Activated CD4-positive, CD25-positive, alpha-beta regulatory T cell (primary cell): ENCODE measurements at places on chromosomes 12 and 14.

DNA sequence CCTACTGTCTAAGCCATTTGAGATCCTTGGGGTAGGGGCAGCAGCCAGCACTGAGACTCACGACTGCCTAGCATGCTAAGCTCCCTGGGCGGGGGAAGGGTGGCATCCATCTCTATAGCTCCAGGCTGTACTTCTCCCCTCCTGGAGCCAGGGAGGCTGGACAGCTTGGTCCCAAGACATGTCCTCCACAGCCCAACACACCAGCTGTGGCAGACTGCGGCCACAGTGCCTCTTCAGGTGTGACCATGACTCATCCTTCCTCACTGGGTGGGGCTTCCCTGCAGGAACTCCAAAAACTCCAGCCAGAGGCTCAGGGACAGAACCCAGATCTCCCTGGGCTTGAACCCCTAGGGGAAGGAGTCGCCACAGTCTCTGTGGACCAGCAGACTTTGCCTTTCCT, 193.9 kb downstream of the GPHN start:
- DNase-seq, result no peak

- no peak for DNase-seq
These were observed 23.5 kb upstream of the AMN start for GRCh38 chr14:102898776-102899515.

GRCh38 chr12:26226629-26227360, 31.4 kb downstream of the SSPN start:
- DNase-seq, result no peak

DNA sequence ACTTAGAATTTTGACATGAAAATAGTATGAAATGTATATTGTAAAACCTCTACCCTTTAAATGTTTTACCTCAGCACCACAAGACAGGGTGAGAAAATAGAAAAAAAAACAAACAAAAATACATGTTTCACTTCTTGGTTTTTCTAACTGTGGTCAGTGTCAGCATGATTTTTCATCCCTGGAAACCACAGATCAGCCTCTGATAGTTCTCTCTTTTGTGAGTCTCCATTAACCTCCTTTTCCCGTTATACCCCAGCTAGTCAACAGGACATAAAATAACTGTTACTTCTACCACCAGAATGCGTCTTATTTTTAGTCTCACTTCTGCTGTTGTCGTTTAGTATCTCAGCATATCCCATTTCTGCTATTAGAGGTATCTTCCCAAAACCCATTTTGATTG, 48.3 kb upstream of the KCNMB4 start:
- DNase-seq, result no peak

- DNase-seq, result no peak
These were observed 232.1 kb upstream of the SEL1L start for GRCh38 chr14:81765651-81766275.

GRCh38 chr12:99984271-99985128, at the start of gene ANKS1B:
Gene ANKS1B, minus strand, starts transcription at chr12:99984936. Its CDS starts 699 bp downstream, at chr12:99984237.
- DNase-seq, result no peak

- DNase-seq, result peak; percentile 6
These were observed 33.7 kb upstream of the PPP1CC start for GRCh38 chr12:110776410-110776809.

- no peak for DNase-seq
These were observed 288.7 kb upstream of the SFSWAP start for GRCh38 chr12:131422187-131422520.

DNA sequence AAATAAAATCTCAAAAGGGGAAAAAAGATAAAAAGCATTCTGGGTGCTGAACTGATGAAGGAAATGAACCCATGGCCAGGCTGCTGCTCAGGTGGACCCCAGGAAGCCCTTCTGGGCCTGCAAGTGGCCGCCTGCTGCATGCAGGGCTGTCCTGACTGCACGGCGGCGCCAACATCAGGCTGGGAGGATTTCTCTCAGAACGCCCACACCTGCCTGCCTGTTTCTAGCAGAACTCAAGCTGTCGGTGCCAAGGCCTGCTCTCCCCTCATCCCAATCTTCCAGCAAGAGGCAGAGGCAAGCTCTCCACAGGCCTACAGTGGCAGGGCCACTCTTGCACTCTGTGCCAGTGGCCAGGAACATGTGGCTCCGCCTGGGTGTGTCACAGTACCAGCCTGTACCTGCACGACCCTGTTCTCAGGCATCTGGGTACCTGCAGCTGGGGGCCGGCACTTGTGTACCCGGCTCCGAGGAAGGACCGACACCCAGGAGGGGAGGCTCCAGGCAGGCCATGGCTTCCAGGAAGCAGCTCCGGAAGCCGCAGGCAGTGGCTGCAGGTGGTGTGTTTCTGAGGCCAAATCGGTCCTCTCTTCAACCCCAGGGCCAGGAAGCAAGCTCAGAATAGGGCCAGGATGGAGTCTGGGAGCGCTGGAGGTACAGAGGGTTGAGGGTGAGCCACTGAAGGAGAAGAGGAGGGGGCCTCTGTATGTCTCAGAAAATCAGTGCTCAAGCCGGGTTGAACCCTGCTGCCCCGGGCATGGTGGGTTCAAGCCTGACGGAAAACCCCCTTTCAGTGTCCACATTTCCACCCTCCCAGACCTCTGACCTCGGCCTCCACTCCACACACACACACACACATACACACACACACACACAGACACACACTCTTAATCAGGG, 2.5 kb upstream of the INF2 start:
- no peak for DNase-seq

GRCh38 chr14:105258846-105259245, 10.5 kb downstream of the BTBD6 start:
- DNase-seq, result no peak

GRCh38 chr12:19434538-19434937, 4.8 kb upstream of the AEBP2 start:
- no peak for DNase-seq

- no peak for DNase-seq
These were observed 440.9 kb downstream of the LRIG3 start for GRCh38 chr12:58479401-58479800.

DNA sequence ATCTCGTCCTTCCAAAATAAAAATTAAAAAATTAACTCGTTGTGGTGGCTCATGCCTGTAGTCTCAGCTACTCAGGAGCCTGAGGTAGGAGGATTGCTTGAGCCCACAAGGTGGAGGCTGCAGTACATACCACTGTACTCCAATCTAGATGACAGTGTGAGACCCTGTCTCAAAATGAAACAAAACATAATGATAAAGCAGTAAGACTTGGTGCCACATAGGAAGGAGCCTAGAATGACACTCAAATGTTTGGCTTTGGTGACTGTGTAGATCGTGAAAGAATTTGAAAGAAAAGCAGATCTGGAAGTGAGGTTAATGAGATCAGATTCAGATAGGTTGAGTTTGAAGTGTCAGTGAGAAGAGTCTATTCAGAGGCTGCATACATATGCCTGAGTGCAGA, 150.1 kb upstream of the ATP2B1 start:
- no peak for DNase-seq

DNA sequence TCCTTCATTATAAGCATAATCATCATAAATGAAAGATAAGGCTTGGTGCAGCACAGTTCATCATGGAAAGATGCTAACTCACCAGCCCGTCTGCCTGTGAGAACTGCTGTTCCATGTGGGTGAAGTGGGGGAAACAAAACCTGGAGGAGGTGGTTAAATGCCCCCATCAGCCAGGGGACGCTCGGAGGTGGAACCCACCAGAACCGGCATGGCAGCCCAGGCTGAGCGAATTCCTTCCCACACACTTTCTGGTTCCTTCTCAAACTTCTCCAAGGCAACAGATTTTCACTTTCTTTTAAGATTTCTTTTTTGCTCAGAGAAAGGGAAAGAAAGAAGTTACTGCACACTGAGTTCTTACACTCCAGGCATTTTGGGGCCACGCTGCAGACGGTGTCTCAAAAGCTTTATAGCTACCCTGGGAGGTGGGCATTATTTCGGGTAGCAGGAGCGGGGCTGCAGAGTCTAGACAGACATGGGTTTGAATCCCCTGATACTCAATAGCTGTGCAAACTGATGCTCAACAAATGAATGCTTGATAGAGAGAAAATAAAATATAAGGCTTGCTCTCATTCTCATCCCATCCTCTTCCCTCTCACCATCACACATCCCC, 190.7 kb downstream of the BCL11B start:
- DNase-seq, result no peak

DNA sequence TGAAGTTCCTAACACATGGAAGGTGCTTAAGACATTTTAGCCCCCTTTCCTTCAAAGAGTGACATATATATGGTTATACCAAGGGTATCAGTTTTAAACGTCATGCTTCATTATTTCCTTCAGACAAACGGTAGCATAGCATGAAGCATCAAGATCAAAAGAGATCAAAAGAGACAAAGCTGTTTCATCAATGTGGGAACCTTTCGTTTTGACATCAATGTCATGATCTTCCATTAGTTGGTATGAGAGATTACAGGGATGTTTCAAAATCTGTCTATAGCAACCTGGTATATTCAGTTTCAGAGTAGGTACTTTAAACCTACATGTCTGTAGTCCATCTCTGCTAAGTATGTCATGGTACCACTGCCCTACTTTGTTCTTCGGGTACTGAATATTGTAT, 28.3 kb downstream of the PUS7L start:
- no peak for DNase-seq

DNA sequence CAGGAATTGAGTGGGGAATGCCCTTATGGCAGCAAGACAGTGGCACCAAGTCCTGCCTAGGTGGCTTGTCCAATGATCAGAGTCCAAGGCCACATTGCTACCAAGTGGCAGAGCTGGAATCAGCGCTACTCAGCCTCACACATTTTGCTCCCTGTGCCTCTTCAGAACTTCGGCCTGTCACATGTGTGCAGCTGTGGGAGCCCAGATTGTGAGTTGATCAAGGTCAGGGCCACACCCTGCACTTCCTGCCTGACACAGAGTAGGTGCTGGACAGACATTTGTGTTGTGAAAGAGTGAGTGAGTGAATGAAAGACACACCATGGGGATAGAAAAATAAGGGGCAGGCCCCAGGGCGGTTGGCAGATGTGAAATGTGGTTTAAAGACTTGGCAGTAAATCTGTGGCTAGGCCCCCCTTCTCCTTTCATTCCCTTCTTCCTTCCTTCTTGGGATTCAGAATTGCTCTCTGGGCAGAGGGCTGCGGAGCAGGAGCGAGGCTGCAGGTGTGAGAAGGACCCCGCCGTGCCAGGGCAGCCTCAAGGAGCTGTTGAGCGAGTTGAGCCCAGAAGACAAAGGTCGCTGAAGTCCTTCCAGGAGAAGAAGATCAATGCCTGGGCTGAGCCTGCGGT, 83.5 kb downstream of the SLC25A47 start:
- no peak for DNase-seq

DNA sequence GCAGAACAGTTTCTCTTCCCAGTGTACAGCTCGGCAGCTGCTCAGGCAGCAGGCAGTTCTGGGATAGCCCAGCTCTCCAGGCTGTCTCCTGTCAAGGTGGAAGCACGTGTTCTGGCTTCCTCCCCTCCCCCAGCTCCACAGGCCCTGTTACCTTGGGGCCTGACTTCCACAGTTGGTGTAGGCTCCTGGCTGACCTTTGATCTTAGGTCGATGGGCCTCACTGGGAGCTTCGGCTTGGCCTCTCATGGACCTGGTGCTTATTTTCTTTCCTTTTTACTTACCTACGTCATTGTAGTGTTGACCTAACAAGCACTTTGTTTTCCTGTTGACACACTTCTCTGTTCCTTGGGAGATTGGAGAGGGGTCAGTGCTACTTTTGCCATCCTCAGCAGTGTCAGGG, 17.0 kb downstream of the DLST start:
- DNase-seq, result no peak

DNA sequence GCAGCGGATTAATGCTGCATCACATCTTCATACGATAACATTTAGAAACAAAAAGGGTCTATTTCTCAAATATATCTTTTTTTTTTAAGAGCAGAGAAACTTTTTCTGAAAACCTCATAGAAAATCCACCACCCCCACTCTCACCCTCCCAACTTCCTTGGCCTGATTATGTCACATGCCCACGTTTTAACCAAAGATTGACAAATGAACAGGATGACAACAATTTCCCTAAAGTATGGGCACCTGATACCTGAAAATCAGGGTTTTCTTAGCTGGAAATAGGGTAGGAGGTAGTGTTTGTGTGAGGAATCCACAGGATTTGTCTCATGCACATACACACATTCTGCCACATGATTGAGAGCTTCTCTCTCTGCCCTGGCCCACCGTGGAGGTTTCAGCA, 74.7 kb upstream of the MDM1 start:
- DNase-seq, result no peak

GRCh38 chr12:15122344-15122743, 98.9 kb downstream of the RERG start:
- no peak for DNase-seq

DNA sequence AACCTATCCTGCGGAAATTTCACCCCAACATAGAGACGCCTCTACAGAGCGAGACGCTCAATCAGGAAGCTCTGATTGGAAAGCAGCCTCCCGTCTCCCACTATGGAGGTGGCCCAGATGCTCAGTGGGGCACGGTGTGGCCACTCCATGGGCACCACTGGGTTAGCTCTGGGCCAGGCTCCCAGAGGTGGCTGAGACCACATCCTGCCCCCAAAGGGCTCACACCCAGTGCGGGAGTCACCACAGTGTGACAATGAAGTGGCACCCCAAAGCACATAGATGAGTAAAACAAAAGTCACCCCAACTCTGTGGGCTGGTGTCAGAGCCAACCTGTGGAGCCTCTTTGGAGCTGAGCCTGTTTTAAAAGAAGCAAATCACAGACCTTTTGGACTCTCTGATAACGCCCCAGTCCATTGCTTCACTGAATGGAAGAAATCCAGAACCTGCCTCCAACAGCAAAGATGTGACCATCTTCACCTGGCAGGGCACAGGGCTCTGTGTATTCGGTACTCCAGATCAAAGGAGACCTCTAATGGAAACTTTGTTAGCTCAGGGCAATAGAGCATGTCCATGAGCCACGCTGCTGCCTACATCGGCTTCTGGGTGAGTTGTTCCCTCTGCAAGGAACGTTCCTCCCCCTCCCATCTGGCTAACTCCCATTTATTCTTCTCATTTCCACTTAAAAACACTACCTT, 19.6 kb downstream of the CLMN start:
- DNase-seq, result no peak

DNA sequence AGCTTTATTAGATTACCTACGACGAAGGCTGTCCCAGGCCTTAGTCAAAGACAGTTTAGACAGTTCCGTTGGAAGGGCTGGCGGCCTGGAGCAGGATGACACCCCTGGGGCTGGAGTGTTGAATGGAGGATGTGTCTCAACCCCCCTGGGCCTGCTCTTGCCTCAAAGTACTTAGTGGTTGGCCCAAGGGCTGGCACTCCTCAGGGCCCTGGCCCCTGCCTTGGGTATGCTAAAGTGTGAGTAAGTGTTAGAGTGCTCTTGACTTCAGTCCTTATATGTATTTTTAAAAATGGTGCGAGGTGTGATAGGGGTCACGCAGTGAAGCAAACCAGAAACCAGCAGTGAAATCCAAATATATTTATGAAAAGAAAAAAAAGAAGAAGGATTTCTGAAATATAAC, 261.6 kb downstream of the KTN1 start:
- DNase-seq, result no peak

GRCh38 chr12:6106218-6106617, 18.3 kb downstream of the VWF start:
- DNase-seq, result no peak

DNA sequence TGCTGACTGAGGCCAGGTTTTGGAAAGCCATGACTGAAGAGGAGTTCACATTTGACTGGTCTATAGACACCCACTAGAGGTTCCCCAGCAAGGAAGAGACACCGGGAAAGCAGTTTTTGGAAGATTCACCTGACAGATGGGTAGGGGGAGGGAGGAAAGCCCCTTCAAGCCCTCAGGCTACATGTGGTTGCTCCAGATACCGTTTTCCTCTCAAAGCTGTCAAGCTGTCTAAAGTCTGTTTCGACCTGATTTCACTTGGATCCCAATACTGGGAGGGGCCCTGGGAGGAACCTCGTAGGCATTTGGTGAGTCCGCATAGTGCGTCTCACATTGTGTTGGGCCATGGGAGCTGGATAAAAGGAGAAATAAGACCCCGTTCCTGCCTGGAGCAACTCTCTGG, 1.7 kb upstream of the LRP1 start:
- no peak for DNase-seq

GRCh38 chr14:56378475-56378877, 201.1 kb upstream of the TMEM260 start:
- DNase-seq, result no peak
